ENCODE measurements at places on chromosomes 6 and 20. TPM values are rescaled to one million over a fixed set of nuclear protein-coding genes. Genes with fewer than 3 reads are reported as not detected.

- DNase-seq = peak; percentile 98
Measured at GRCh38 chr20:1466211-1467081, at the start of gene NSFL1C. Gene NSFL1C, minus strand, starts transcription at chr20:1466849. Its CDS starts 25 bp downstream, at chr20:1466824.

- no peak for DNase-seq
Measured at GRCh38 chr6:33211666-33212422, 3.5 kb downstream of the RING1 start.

GRCh38 chr20:52964131-52964530 lies 8.0 kb upstream of the TSHZ2 start:
- DNase-seq = no peak

The GRIK2 gene
- total RNA-seq = 2.3 TPM

Data from left ventricle myocardium superior (tissue), 1 donor.